CD4-positive, alpha-beta T cell (primary cell): ENCODE measurements at places on chromosomes 11 and 22. TPM values are rescaled to one million over a fixed set of nuclear protein-coding genes. Genes with fewer than 3 reads are reported as not detected.

- H3K36me3 ChIP-seq = no peaks in the 10 kb centered on the region
- no peaks in the 10 kb centered on the region for H3K27me3 ChIP-seq
- no peak overlapping the region for H3K4me3 ChIP-seq
- no peak for DNase-seq
- H3K27ac ChIP-seq = no peak overlapping the region
Measured at GRCh38 chr11:84685976-84686375, 941.2 kb downstream of the DLG2 start.

The KREMEN1 gene
- not detected for total RNA-seq

The APOA5 gene
- total RNA-seq = not detected

GRCh38 chr11:58433638-58434203, 5.8 kb upstream of the OR5B2 start:
- H3K4me1 ChIP-seq = no peaks in the 10 kb centered on the region
- no peaks in the 10 kb centered on the region for H3K36me3 ChIP-seq
- H3K27ac ChIP-seq = no peak overlapping the region
- no peak for DNase-seq

The STK33 gene
- total RNA-seq = not detected

The PGA5 gene
- not detected for total RNA-seq

- no peak overlapping the region for H3K27ac ChIP-seq
- no peaks in the 10 kb centered on the region for H3K27me3 ChIP-seq
- no peak overlapping the region for H3K4me3 ChIP-seq
- no peaks in the 10 kb centered on the region for H3K36me3 ChIP-seq
- no peak for DNase-seq
- no peaks in the 10 kb centered on the region for H3K4me1 ChIP-seq
Measured at GRCh38 chr11:69249311-69250185, 44.4 kb upstream of the MYEOV start.

GRCh38 chr11:133937015-133937414, 19.8 kb downstream of the IGSF9B start:
- no peaks in the 10 kb centered on the region for H3K27me3 ChIP-seq
- H3K36me3 ChIP-seq = peaks cover 22% of the 10 kb centered on the region
- H3K27ac ChIP-seq = no peak overlapping the region
- no peak overlapping the region for H3K4me3 ChIP-seq
- DNase-seq = no peak

DNA sequence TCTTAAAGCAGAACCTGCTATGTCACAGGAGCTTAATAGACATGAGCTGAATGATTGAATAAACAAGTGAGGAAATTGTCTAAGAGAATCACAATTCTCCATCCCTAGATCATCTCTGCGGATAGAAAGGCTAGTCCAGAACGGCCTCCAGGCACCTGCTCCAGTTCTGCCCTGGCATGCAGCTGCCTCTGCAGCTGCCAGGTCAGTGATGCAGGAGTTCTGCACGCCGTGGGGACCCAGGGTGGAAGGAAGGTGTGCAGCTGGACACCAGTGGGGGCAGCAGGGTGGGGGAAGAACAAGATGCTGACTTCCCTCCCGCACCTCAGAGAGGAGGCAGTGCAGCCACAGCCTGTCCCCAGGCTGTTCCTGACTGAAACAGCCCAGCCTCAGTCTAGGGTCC, 192.1 kb upstream of the NCAM1 start:
- no peaks in the 10 kb centered on the region for H3K4me1 ChIP-seq
- no peaks in the 10 kb centered on the region for H3K36me3 ChIP-seq
- no peak for DNase-seq

The DRD4 gene
- 0.82 TPM for total RNA-seq

The SLCO2B1 gene
- total RNA-seq = not detected

GRCh38 chr22:39078329-39078728, 1.3 kb downstream of the APOBEC3G start:
- H3K4me3 ChIP-seq = peak overlapping the region; percentile 80
- no peak overlapping the region for H3K27ac ChIP-seq
- no peaks in the 10 kb centered on the region for H3K27me3 ChIP-seq
- no peak for DNase-seq

The CYB561A3 gene
- 24.4 TPM for total RNA-seq

GRCh38 chr11:36928621-36929020, 330.6 kb upstream of the RAG2 start:
- H3K27me3 ChIP-seq = no peaks in the 10 kb centered on the region
- no peak for DNase-seq
- no peaks in the 10 kb centered on the region for H3K4me1 ChIP-seq
- no peak overlapping the region for H3K27ac ChIP-seq
- no peaks in the 10 kb centered on the region for H3K36me3 ChIP-seq
- H3K4me3 ChIP-seq = no peak overlapping the region

DNA sequence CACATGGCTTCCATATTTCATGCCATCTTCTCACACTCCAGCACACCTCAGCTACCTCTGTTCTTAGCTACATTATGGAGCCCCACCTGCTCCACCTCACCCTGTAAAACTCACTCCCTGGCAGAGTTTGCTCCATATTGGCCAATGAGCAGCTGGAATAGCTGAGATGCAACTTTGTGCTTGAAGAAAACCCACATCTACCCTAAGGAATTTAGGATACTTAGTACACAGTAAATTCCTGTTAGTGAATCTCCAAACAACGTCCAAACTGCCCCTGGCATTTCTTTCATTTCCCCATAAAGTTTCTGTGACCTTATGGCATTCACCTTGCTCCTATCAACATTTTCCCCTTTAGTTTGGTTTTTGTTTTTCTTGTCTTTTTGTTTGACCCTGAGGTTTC, 2.2 kb upstream of the VWCE start:
- H3K4me3 ChIP-seq = no peak overlapping the region
- H3K27me3 ChIP-seq = peaks cover 11% of the 10 kb centered on the region
- H3K27ac ChIP-seq = no peak overlapping the region
- DNase-seq = no peak
- peaks cover 20% of the 10 kb centered on the region for H3K4me1 ChIP-seq
- peaks cover 30% of the 10 kb centered on the region for H3K36me3 ChIP-seq

The KRTAP5-9 gene
- 0.28 TPM for total RNA-seq
